Left lung (tissue), 14 donors: ENCODE measurements at places on chromosomes 1 and 21. TPM values are rescaled to one million over a fixed set of nuclear protein-coding genes. Genes with fewer than 3 reads are reported as not detected.

DNA sequence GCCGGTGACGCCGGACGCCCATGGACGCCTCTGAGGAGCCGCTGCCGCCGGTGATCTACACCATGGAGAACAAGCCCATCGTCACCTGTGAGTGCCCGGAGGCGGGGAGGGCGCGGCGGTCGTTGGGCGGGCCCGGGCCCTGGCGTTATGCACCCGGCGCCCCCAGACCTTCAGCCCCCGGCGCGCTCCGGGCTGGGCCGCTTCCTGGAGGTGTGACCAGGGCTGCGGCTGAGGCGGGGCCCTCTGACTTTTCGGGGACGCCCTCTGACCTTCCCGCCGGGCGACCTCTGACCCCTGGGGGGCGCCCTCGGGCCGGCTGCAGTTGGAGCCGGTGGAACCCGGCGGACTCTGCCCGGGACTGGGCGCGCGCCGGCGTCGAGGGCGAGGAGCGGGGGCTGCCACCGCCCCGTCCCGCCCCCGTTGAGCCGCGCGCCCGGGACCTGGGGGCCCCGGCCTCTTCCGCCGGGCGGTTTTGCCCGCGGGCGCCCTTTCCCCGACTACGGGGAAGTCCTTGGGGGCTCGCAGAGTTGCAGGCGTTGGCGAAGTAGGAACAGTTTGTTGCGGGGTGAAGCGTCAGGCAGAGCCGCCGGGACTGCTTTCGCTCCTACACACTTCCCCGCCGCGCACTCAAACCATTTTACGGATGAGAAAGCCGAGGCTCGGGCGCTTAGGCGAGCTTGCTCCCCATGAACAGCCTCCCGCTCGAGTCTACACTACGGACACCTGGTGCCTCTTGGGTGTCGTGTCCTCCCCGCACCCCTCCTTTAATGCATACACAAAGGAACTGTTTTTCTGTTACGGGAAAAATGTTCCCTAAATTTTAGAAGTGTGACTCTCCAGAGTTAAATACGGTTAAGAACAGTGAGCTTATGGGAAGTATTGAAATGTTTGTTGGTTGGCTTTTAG lies 618 bp downstream of the TRAPPC10 start:
- peak overlapping the region; percentile 94 for H3K27ac ChIP-seq
- no peaks in the 10 kb centered on the region for H3K4me1 ChIP-seq
- no peaks in the 10 kb centered on the region for H3K27me3 ChIP-seq
- H3K4me3 ChIP-seq, result peak overlapping the region; percentile 80
- no peaks in the 10 kb centered on the region for H3K36me3 ChIP-seq

DNA sequence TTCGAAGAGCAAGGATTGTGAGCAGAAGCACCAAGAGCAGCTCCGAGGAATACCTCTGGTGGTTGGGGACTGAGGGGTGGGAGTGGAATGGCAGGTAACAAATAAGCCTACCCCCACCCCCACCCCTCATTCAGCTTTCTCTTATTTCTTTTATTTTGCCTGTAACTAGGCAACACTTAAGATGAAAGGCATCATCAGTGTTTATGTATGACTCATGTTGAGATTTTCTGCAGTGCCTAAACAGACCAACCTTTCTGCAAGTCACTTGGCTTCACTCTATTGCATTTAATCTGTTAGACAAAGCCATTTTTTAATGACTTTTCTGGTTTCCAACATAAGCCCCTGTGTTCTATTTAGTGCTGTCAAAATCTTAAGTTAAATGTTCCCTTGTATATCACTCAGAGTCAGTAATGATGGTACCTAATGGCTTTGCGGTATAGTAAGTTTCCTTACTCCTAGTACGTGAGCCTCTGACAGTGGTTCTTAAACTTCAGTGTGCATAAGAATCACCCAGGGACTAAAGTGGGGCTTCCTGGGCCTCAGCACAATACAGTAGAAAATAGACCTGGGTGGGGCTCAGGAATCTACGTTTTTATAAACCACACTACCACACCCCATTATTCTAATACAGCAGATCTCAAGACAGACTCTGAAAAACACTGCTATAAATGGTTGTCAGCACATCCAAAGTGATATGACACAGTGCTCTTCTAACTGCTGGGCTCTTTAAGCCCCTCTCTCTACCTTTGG lies 19.9 kb downstream of the CASQ2 start:
- no peaks in the 10 kb centered on the region for H3K36me3 ChIP-seq
- no peak for DNase-seq
- H3K27ac ChIP-seq, result no peak overlapping the region
- H3K4me3 ChIP-seq, result no peak overlapping the region
- peaks cover 6% of the 10 kb centered on the region for H3K4me1 ChIP-seq

DNA sequence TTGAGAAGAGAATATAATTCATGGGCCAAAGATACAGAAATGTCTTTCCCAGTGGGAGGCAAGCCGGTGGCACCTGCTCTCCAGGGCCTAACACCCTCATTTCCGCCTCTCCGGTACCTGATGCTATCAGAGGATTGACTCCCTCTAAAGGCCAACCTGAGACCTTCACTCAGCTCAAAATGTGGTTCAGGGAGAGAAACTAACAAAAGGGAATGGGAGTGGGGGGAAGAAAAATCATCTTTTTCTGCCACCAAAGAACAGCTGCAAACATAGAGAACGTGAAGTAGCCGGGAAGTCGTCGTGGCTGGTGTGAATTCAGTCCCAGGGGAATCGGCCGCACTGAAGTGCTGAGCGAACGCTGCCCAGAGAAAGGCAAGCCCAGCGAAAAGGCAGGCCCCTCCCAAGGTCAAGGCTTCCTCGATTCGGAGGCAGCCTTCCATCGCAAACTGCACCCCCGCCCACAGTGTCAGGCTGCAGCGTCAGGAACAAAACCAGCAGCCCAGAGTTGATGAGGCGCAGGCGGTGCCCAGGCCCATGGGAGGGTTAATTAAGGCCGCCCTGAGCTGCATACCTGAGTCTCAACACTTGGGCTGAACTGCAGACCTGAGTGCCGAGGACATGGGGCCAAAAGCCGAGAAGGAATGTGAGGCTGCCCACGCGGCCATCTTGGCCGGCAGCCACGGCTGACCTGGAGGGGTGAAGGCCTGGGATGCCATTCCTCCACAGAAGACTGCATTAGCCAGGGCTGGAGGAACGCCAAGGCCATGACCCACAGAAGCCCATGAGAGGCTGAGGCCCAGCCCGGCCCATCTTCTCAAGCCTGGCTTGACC lies 160.2 kb downstream of the PSMG1 start:
- H3K27ac ChIP-seq, result peak overlapping the region; percentile 53
- H3K4me3 ChIP-seq, result no peak overlapping the region
- peaks cover 26% of the 10 kb centered on the region for H3K4me1 ChIP-seq
- DNase-seq, result peak; percentile 88
- H3K36me3 ChIP-seq, result no peaks in the 10 kb centered on the region

- peaks cover 16% of the 10 kb centered on the region for H3K4me1 ChIP-seq
- H3K27me3 ChIP-seq, result no peaks in the 10 kb centered on the region
- peaks cover 21% of the 10 kb centered on the region for H3K36me3 ChIP-seq
- no peak overlapping the region for H3K4me3 ChIP-seq
Measured at GRCh38 chr1:248923352-248924338, 17.6 kb downstream of the PGBD2 start.

DNA sequence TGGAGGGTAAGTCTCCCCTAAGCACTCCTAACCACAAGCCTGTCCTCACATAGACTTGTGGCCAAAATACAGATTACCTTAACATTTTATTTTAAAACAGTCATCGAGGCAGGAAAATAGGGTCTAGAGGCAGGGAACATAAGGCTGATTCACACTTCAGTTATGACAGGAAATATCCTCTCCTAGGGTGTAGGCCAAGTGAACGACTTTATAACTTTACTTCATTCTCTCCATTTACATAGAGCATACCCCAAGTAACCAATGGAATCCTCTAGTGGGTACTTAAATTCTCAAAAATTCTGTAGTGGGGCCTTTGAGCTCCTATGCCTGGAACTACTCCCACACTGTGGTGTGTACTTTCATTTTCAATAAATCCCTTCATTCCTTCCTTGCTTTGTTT lies 113.0 kb downstream of the WDR3 start:
- H3K27me3 ChIP-seq, result no peaks in the 10 kb centered on the region
- no peak overlapping the region for H3K27ac ChIP-seq
- H3K36me3 ChIP-seq, result no peaks in the 10 kb centered on the region
- no peak for DNase-seq
- no peak overlapping the region for H3K4me3 ChIP-seq

GRCh38 chr1:198253668-198254067 lies 96.9 kb downstream of the NEK7 start:
- no peaks in the 10 kb centered on the region for H3K36me3 ChIP-seq
- DNase-seq, result no peak
- H3K4me3 ChIP-seq, result no peak overlapping the region
- no peak overlapping the region for H3K27ac ChIP-seq

DNA sequence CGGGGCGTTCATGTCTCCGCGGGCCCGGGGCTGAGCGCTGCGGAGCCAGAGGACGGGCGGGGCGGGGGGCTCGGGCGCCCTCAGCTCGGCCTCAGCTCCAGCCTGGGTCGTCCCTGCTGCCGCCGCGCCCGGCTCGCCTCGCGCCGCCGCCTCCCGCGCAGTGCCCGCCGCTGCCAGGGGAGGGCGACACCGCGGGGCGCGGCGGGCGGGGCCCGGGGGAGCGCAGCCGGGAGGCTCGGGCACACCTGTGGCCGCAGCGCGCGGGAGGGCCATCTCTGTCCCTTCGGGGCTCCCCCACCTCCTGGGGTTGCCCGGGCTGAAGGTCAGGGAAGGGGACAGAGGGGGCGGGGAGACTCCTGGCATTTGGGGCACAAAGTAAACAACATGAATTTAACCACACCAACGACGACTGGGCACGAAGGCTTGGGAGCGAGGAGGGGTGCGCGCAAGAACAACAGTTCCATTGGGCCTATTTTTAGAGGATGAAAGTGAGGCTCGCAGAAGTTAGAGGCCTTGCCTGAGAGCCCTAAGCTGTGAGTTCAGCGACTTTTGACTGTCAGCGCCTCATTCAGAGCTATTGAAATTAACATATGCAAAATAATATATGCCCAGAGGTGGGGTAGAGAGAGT lies at the start of gene FAM131C:
Gene FAM131C (minus strand): TSS at position 162 of the 630 bp plus-strand sequence. CDS start 209 bp downstream, outside the sequence.
- H3K27me3 ChIP-seq, result peaks cover 6% of the 10 kb centered on the region
- peaks cover 6% of the 10 kb centered on the region for H3K4me1 ChIP-seq
- H3K36me3 ChIP-seq, result no peaks in the 10 kb centered on the region

- H3K36me3 ChIP-seq, result peaks cover 42% of the 10 kb centered on the region
- no peak overlapping the region for H3K27ac ChIP-seq
- no peak for DNase-seq
- H3K4me1 ChIP-seq, result peaks cover 39% of the 10 kb centered on the region
- H3K27me3 ChIP-seq, result no peaks in the 10 kb centered on the region
Measured at GRCh38 chr1:226649780-226650179, 89.3 kb downstream of the ITPKB start.

GRCh38 chr1:177200290-177200689 lies 29.5 kb downstream of the BRINP2 start:
- no peak overlapping the region for H3K4me3 ChIP-seq
- H3K27ac ChIP-seq, result no peak overlapping the region
- H3K36me3 ChIP-seq, result no peaks in the 10 kb centered on the region
- no peak for DNase-seq
- no peaks in the 10 kb centered on the region for H3K27me3 ChIP-seq

- no peak overlapping the region for H3K27ac ChIP-seq
- H3K4me3 ChIP-seq, result no peak overlapping the region
- H3K4me1 ChIP-seq, result no peaks in the 10 kb centered on the region
- H3K36me3 ChIP-seq, result no peaks in the 10 kb centered on the region
- H3K27me3 ChIP-seq, result no peaks in the 10 kb centered on the region
- no peak for DNase-seq
Measured at GRCh38 chr1:92909321-92909720, 51.9 kb downstream of the DIPK1A start.

DNA sequence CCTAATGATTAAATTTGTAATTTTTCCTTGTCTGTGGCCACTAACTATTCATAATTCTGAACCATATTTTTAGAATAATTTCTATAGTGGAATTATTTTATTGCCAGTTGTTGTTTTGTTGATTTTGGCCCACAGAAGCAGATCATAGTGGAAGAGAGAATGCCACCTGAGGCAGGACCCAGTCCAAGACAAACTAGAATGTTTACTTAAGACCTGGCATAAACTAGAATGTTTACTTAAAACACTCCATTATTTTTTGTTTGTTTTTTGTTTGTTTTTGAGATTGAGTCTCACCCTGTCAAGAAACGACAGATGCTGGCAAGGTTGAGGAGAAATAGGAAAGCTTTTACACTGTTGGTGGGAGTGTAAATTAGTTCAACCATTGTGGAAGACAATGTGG lies 310.2 kb downstream of the MRPL39 start:
- no peak for DNase-seq
- no peaks in the 10 kb centered on the region for H3K36me3 ChIP-seq
- peaks cover 4% of the 10 kb centered on the region for H3K4me1 ChIP-seq
- no peak overlapping the region for H3K4me3 ChIP-seq
- no peaks in the 10 kb centered on the region for H3K27me3 ChIP-seq

- no peak overlapping the region for H3K4me3 ChIP-seq
- no peak for DNase-seq
Measured at GRCh38 chr1:151816548-151817352, 11.5 kb upstream of the LINGO4 start.

DNA sequence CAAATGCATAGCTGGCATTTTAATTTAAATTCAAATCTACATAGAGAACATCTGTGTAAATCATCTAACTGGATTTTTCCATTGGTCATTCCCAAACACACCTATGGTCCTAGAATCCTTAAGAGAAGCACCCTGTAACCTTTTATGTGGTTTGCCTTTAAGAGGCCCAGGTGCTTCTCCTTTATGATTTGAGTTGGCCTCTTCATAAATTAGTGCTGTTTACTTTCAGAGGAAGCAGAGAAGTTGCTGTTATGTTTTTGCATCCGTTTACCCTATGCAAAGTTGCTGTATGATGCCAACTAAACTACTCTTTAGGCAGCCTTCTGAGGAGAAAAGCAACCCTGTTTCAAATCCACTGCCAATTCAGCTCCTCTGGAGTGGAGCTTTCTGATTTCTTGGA lies 193.8 kb downstream of the HS2ST1 start:
- no peak overlapping the region for H3K4me3 ChIP-seq
- no peaks in the 10 kb centered on the region for H3K36me3 ChIP-seq
- DNase-seq, result no peak
- no peaks in the 10 kb centered on the region for H3K4me1 ChIP-seq
- H3K27me3 ChIP-seq, result no peaks in the 10 kb centered on the region

The TCP10L gene
- total RNA-seq, result 0.55 TPM

The LRRC71 gene
- 3.5 TPM for total RNA-seq

The OPTC gene
- not detected for total RNA-seq

The AMY1B gene
- 5.2 TPM for total RNA-seq

The CHI3L2 gene
- 8.0 TPM for total RNA-seq

The MRPL39 gene
- 23.7 TPM for total RNA-seq

The MATN1 gene
- total RNA-seq, result not detected

The CRABP2 gene
- 23.3 TPM for total RNA-seq

The SPATA21 gene
- not detected for total RNA-seq

The GOLT1A gene
- 22.6 TPM for total RNA-seq

The DMRTB1 gene
- total RNA-seq, result not detected

The BRDT gene
- not detected for total RNA-seq
